ENCODE measurements at places on chromosomes 5 and 9.
A peak's percentile ranks its signal among the peaks of the same experiment; 100 is the strongest.

GRCh38 chr9:134371731-134372130, 45.5 kb downstream of the RXRA start:
- no peak for DNase-seq

DNA sequence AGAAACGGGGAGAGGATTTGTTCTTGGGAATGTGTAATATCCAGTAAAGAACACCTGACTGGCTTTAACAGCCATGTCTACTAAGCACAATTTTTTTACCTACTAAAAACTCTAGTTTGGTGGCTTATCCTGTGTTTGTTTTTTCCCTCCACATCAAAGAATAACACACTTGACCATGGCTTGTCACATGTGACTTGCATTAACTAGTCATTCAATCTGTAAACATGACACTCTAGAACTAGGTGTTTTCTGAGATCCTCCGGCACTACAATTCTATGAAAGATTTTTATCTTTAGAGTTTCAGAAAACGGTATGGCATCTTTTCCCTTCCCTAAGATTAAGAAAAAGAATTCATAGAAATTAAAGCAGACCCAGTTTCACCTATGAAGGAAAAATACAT, 103.7 kb downstream of the CEMIP2 start:
- DNase-seq: no peak

GRCh38 chr9:136610426-136610825, 52.3 kb upstream of the EGFL7 start:
- DNase-seq: no peak

- DNase-seq: no peak
These were observed 4.1 kb downstream of the LRSAM1 start for GRCh38 chr9:127455324-127455992.

GRCh38 chr5:154570572-154571324, 92.7 kb upstream of the HAND1 start:
- no peak for DNase-seq

DNA sequence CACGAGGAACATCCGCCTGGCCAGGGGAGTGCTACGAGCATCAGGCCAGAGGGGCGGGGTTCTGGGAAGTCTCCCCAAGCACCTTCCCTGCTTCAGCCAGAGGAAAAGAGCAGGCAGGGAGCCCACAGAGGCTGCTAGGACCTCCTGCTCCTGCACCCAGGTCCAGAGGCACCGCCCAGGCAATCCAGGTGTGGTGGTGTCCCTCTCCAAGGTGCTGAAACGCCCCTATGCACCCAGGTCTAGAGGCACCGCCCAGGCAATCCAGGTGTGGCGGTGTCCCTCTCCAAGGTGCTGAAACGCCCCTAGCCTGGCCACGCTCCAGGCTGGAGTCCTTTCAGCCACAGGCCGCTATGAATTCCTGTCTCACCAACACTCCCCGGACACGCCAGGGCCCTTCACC, 10.7 kb upstream of the UBAC1 start:
- DNase-seq: no peak

DNA sequence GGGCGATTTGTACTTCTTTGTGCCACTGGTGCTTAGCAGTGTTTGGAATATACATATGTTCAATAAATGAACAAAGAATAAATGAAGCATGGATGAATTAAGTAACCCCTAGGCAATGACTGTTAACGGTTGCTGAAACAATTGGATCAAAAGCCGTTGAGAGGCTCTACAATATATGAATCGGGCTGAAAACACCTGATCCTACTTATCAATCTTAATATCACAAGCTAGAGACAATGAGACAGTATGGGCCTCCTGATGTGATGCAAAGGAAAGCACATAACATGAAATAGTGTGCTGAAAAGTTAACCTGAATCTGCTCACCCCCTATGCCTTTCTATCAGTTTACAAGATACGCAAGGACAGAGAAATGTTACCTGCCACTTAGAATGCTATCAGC, 410.3 kb upstream of the RGMB start:
- no peak for DNase-seq

DNA sequence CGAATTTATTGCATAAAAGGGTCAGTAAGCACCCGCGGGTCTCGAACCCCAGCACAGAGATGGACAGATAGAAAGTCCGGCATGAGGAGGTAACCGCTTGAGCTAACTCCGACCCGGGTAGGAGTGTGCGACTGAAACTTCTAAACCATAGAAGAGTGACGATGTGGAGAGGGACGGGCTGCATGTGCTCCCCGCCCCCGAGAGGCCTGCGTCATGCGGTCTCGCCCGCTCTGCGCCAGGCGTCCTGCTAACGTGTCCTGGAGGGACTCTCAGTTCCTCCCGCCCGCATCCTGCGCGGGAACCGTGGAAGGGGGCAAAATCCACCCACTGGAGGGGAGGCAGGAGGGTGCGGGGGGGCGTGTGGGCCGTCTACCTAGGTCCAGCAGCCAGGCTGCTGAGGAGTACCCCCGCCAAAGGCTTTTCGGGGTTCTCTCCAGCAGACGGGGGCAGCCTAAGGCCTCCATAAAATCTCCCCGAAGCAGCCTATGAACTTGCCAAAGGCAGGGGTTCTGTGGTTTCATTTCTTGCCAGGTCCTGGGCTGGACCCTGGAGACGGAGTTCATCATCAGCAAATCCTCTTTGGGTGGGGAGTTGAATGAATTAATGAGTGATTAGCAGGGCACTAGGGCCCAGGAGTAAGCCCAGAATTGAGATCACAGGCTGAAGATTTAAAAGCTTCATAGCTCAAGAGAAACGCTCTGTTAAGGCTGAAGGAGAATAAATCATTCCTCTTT, 51.9 kb downstream of the TGFBI start:
- peak; percentile 83 for DNase-seq

- DNase-seq: no peak
These were observed 404.7 kb downstream of the TLE4 start for GRCh38 chr9:79976257-79977073.

- DNase-seq: peak; percentile 6
These were observed 245.8 kb downstream of the TLE4 start for GRCh38 chr9:79817438-79818004.

DNA sequence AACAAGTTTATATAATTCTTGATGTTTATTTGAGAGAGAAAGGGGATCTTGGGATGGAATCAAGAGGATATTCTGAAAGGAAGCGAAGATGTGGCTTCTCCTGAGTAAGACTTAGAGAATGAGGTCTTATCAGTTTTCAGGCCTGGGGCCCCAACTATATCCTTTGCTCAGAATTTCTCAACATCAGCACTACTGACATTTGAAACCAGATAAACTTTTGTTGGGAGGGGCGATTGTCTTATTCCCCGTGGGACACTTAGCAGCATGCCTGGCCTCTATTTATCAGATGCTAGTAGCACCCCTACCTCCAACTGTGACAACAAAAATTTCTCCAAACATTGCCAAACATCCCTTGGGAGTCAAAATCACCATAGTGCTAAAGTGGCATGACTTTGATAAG, 567.7 kb downstream of the MAT2B start:
- DNase-seq: no peak

DNA sequence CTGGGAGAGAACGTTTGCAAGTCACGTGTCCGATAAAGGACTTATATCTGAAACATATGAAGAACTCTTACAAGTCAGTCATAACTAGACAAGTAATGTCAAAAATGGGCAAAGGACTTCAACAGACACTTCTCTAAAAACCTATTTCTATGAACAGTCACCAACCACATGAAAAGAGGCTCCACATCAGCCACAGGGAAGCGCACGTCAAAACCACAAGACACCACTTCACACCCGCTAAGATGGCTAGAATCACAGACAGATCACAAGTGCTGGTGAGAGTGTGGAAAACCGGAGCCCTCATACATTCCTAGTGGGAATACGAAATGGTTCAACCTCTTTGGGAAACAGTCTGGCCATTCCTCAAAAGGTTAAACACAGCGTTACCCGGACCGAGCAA, 11.5 kb upstream of the CARD9 start:
- no peak for DNase-seq
